ENCODE measurements at places on chromosomes 12 and 14. TPM values are rescaled to one million over a fixed set of nuclear protein-coding genes. Genes with fewer than 3 reads are reported as not detected.

Gene SLCO1B1
- total RNA-seq, result not detected

Gene CGRRF1
- total RNA-seq, result 8.1 TPM

Gene RPL10L
- total RNA-seq, result not detected

Gene REM2
- 0.09 TPM for total RNA-seq

Gene VRTN
- total RNA-seq, result not detected

Gene TMEM132D
- total RNA-seq, result not detected

Gene SPRING1
- 22.7 TPM for total RNA-seq

Gene SRGAP1
- 2.0 TPM for total RNA-seq

Gene TMTC1
- total RNA-seq, result 45.8 TPM

Gene TRPV4
- 0.75 TPM for total RNA-seq

Gene FERMT2
- 91.8 TPM for total RNA-seq

Gene LHX5
- not detected for total RNA-seq

Gene ZC2HC1C
- total RNA-seq, result 0.90 TPM

Gene C1S
- total RNA-seq, result 2.7 TPM

Gene TMCC3
- total RNA-seq, result 30.9 TPM

Gene NAA30
- total RNA-seq, result 21.2 TPM

Gene ARL1
- 54.8 TPM for total RNA-seq

Gene DNAI7
- total RNA-seq, result not detected

Gene MRPL51
- total RNA-seq, result 161 TPM

Gene SRRM4
- total RNA-seq, result not detected

Gene AMN
- 0.19 TPM for total RNA-seq

Gene RPS6KL1
- total RNA-seq, result 6.1 TPM

Gene KRT5
- 0.28 TPM for total RNA-seq

Gene ZNF410
- total RNA-seq, result 52.8 TPM

Gene TROAP
- total RNA-seq, result 10.7 TPM

Gene ITGA7
- total RNA-seq, result 0.09 TPM

Gene SLC6A13
- total RNA-seq, result 0.09 TPM

Gene PLEKHD1
- total RNA-seq, result under 0.01 TPM

Gene RFLNA
- total RNA-seq, result 32.5 TPM

Gene PLCZ1
- not detected for total RNA-seq

Gene SOAT2
- total RNA-seq, result not detected

Gene PTPN21
- 10.5 TPM for total RNA-seq

Gene NYNRIN
- total RNA-seq, result 8.0 TPM

Gene TTC6
- total RNA-seq, result 0.36 TPM

Gene PAX9
- not detected for total RNA-seq

Gene TAS2R9
- 0.09 TPM for total RNA-seq

Gene AMIGO2
- total RNA-seq, result 10.2 TPM

Gene RTN1
- total RNA-seq, result 0.28 TPM

Gene LLPH
- 4.0 TPM for total RNA-seq

Gene NABP2
- 22.6 TPM for total RNA-seq

Gene SCN8A
- total RNA-seq, result 5.7 TPM

Gene CKAP4
- 96.0 TPM for total RNA-seq

Gene ADGRD1
- 0.09 TPM for total RNA-seq

Gene EGLN3
- 13.1 TPM for total RNA-seq

Gene DIABLO
- total RNA-seq, result 58.9 TPM

Gene IAPP
- not detected for total RNA-seq

Data from endothelial cell of coronary artery (primary cell).